ENCODE measurements at places on chromosomes 4 and X.

DNA sequence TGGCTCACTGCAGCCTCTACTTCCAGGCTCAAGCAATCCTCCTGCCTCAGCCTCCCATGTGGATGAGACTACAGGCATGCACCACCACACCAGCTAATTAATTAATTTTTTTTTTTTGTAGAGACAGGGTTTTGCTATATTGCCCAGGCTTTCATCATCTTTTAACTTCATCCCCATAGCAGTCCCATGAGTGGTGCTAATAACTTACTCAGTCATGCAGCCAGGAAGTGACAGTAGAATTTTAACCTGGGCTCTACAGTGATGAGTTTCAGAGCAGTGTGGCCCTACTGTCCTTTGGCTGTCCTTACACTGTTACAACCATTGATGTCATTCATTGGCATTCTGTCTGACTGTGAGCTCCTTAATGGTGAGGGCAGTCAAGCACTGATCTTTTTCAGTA is 3.9 kb upstream of the OCIAD2 start:
- no peak for DNase-seq

GRCh38 chr4:60463857-60464502 is 736.1 kb upstream of the ADGRL3 start:
- no peak for DNase-seq

GRCh38 chr4:126533146-126533805 is 1099.5 kb upstream of the INTU start:
- no peak for DNase-seq

- DNase-seq = no peak
Observed at GRCh38 chr4:107712236-107712635, 7.8 kb downstream of the PAPSS1 start.

GRCh38 chr4:164012396-164013027 is 518.0 kb downstream of the TMA16 start:
- DNase-seq = peak; percentile 17

DNA sequence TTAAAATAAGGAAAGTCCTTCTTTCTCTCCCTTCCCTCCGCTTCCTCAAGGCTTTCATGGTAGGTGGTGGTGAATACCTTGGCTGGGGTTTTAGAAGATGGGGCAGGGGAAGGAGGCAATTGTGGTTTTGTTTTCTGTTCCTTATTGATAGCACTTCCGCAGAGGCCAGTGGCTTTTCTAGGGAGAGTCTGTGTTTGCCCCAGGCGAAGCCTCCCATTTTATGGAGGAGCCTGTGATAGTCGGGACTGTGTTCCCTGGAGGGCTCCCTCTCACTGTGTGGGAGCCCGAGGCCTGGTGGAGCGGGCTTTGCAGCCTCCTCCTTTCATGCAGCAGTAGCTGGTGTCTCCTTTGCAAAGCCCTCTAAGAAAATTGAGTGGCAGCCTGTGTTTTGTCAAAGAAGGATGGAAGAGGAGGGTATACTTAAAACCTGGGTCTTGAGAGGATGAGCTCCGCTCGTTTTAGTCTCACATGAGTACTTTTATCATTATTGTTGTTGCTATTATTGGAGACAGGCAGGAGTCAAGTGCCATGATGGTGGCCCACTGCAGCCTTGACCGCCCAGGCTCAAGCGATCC is 29.8 kb upstream of the STOX2 start:
- DNase-seq = no peak

DNA sequence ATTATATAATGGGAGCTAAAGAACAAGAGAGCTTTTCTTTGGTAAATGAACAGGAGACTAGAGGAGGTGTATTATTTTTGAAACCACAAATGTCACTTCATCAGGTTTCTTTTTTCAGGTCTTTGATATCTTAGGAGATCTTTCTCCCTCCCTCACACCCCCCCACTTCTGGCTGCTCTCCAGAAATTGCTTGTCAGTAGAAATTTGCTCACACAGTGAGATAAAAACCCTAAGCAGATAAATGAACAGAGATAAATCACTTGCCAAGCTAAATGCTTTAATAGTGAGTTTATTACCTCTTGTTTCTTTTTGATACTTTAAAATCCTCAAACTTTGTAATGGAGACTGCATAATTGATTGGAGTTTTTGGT is 421.2 kb upstream of the TENM3 start:
- DNase-seq = no peak

DNA sequence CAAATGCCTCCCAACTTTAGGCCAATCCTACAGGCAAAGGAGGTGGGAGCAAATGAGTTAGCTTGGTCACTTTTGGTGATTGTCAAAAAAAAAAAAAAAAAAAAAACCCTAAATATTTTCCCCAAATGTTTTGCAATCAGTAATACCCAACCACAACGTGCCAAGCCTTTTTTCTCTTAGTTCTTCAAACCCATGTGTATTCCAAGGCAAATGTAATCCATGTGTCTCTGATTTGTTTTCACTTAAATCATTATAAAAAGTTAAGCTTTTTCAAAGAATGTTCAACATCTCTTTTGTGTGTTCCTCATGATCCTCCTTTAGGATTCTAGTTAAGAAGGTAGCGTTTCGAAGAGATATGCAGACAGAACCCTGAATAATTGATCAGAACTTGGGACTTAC is 328.4 kb downstream of the PAPSS1 start:
- no peak for DNase-seq

GRCh38 chr4:56078866-56079265 is 130.1 kb downstream of the CEP135 start:
- DNase-seq = no peak

- DNase-seq = no peak
Observed at GRCh38 chr4:89368861-89369260, 61.3 kb upstream of the GPRIN3 start.

DNA sequence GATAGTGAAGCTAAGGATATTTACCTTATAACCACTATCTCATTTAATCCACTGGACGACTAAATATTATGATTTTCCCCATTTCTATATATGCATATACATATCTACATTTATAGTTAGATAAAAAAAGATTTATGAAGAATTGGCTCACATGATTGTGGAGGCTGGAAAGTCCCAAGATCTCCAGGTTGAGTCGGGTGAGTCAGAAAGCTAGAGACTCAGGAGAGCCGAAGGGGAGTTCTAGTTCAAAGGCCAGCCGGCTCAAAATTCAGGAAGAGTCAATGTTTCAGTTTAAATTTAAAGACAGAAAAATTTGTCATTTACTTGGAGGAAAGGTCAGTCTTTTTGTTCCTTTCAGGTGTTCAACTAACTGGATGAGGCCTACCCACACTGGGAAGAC is 158.2 kb upstream of the CPEB2 start:
- no peak for DNase-seq

- DNase-seq = no peak
Observed at GRCh38 chr4:2958446-2958845, 4.8 kb downstream of the NOP14 start.

- no peak for DNase-seq
Observed at GRCh38 chrX:16451334-16451733, 198.6 kb upstream of the S100G start.

DNA sequence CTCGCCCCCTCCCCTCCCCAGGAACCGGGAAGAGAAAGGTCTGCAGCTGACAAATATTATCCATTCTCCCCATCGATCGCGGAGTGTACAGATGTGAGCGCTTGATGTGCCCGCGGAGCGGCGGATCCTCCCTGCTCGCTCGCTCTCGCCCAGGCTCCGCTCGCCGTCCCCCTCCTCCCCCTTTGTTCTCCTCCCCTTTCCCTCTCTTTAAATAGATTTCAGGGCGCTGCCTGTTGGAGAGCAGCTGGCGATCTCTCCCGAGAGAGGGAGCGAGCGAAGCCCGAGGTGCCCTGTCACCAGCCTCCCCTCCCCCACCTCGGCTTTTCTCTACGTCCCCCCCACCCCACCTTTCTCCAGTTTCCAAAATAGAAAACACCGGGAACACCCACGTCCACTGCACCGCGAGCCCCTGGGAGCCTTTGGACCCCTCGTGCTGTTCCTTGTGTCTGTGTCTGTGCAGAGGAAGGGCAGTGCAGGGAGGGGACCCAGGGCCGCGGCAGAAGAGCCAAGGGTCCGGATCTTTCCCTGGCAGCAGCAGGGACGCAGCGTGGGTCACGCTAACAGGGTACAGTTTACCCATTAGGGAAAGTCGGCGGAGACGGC is 56.6 kb upstream of the BCOR start:
- no peak for DNase-seq

DNA sequence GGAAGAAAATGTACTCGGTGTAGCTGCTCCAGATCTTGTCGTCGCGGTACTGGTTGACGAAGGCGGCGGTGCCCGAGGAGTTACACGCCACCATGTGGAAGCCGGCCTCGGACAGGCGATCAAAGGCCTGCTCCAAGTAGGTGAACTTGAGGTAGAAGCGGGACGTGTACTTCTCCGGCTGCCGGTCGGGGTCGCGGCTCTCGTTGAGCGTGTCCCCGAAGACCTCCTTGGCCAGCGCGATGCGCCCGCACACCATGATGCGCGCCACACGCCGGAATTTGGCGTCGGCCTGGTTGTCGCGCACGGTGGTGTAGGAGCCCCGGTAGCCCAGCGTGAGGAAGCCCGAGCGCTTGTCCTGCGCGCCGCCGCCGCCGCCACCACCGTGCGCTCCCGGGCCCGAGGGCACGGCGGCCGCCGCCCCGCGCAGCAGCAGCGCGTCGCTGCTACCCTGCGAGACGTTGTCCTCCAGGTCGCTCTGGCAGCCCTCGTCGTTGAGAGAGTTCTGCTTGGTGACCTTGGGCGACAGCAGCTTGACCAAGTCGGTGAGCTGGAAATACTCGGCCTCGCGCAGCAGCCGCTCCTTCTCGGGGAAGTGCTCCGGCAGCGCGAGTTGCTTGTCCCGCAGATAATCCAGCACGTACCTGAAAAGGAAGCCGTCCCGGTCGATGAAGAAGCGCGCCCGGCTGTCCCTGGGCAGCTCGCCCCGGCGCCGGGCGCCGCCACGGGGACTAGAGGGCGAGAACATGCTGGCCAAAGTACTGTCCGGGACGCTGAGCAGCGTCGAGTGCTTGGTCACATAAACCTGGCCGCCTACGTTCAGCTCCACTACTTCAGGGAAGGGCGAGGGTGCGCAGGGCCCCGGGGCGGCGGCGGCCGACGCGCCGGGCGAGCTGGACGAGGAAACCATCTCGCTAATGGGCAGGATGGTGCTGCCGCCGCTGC is 775 bp downstream of the KCTD8 start:
- no peak for DNase-seq

DNA sequence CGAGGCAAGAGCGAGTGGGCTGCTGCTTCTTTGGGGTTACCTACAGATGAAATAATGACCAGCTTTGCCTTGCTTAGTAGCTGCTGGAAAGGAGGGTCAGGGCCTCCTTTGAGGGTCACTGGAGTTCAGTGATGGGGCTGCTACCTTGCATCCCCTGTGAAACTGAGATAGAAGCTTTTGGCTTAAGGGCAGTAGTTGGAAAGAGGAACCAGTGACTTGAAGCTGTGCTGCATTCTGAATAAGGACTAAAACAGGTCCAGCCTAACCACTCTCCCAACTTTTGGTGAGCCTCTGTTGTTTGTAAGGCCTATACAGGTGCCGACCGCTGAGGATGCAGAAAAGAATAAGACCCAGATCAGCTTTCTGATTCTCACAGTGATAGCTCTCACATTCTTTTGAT is 41.2 kb downstream of the RASL11B start:
- DNase-seq = no peak

DNA sequence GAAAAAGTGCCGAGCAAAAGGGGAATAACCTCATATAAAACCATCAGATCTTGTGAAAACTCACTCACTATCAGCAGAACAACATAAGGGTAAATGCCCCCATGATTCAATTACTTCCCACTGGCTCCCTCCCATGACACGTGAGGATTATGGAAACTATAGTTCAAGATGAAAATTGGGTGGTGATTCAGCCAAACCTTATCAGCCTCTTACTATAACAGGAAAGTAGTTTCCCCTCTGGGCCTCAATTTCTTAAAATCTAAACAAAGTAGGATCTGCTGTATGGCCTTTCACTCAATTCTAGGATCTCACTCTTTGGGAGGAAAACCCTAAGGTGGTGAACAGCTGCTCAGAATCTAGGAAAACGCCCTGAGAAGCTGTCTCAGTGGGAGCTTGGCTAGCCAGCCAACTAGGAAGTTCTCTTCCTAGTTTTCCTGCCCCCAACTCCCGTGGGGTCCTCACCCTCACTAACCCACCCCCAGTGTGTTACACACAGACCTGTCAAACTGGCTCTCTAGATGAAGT is 1017.1 kb upstream of the HS3ST1 start:
- no peak for DNase-seq

DNA sequence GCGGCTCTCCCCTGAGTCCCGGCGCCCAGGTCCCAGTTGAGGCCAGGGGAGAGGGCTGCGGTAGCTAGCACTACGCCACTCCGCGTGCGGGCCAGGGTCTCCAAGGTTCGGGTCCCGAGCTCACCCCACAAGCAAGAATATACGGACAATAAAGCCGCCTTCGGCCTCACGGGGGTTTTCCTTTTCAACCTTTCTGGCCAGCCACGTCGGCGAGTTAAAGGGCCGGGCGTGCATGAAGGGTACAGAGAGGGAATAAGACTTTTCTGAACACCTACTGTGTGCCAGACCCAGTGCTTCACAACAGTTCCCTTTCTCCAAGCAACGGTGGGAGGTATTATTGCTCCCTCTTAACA is 138.5 kb upstream of the ZIC3 start:
- no peak for DNase-seq

- DNase-seq = no peak
Observed at GRCh38 chrX:53357799-53358530, 64.5 kb downstream of the SMC1A start.

DNA sequence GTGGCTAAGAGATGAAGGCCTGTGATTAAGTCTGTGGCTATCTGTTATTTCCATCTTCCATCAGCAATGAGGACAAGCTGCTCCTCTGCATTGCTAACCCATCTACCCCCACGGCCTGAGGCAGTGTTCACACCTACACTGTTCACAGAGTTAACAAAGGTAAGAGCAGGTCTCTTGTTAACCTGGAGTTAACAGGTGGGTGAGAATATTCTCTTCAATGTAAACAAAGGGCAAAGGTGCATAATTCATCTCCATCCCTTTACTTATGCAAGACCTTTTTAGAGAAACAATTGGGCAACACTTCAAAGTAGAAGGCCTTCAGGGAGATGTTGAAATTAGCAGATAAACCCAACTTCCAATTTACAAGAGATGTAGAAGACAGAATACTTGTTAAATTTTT is 2.8 kb downstream of the SLC35A2 start:
- DNase-seq = no peak

DNA sequence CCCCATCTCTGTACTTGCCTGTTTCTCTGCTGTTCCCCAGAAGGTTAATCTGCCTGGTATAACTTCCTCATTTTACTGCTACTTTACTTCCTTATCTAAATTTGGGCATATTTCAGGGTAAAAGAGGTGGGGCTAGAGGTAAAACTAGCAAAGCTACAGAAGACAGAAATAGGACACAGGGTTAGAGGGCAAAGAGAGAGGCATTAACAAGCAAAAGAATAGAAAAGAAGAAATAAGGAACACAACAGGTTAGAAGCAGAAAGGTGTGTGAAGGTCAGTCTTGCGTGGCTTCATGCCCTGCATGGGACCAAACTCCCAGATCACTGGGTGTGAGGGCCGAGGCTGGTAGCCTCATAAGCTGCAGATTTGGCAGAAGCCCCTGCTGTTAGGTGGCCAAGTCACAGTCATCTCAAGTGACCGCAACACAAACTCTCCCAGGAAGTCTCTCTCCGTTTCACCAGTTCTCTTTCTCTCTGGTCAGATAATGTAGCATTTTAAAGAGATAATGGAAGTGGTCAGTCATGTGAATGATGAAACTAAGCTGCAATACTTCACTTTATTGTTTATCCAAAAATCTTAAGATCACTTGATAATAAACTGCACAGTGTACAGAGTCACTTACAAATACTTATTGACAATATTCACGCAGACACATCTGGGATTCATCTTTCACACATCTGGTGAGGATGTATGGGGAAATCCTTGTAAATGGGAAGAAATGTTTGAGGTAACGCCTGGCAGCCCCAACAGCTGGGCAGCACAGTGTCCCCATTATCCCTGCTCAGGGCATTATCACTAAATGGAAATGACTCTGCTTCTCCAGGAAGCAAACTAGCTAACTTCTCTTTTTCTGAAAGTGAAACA is 16.4 kb downstream of the TMEM154 start:
- DNase-seq = no peak
